Natural killer cell (primary cell): ENCODE measurements at places on chromosomes 7 and 10. TPM values are rescaled to one million over a fixed set of nuclear protein-coding genes. Genes with fewer than 3 reads are reported as not detected.

DNA sequence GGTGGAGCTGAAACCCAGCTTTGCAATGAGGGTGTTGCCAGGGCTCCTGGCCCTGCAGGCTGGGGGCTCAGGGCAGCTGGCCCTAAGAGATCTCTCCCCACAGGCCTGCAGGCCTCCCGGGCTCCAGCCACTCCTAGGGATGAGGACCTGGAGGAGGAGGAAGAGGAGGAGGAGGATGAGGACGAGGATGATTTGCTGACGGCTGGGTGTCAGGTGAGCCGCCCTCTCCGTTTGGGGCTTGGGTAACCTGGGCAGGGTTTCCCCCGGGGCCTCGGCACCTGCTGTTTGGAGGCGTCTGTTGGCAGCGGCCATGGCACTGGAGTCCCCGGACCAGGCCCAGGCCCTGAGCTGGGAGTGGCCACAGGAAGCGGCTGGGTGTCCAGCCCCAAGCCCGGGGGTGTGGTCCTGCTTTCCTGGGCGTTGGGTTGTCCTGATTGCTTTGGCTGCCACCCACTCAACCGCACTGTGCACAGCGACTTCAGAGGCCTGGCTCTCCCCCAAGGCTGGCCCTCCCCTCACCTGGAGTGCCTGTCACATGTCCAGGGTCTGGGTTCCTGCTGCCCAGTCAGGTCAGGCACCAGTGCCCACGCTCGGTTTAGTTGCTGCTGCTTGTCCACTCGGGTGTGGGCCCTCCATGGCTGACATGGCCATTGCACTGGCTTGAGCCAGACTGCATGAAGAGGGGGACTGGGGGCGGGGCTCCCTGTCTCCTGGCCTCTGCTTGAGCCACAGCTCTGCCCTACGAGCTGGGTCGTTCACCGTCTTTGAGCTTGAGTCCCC, 5.9 kb downstream of the ZNF316 start:
- DNase-seq = no peak

DNA sequence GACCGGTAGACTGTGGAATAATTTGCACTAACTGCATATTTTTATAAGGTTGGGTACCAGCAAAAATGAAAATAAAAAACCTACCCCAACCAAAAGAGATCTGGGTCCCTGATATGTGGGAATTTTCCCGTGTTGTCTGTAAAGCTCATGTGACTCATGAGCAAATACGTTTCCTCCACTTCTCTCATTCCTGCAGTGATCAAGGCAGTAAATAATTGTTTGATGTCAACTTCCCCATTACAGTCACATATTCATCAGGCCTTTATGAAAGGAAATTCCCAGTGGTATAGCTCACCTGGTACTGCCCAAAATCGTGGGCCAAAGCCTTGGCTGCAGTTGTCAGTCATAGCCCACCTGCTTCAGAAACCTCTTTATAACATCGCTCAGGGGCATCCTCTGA, 166.0 kb upstream of the ANK3 start:
- DNase-seq = no peak

DNA sequence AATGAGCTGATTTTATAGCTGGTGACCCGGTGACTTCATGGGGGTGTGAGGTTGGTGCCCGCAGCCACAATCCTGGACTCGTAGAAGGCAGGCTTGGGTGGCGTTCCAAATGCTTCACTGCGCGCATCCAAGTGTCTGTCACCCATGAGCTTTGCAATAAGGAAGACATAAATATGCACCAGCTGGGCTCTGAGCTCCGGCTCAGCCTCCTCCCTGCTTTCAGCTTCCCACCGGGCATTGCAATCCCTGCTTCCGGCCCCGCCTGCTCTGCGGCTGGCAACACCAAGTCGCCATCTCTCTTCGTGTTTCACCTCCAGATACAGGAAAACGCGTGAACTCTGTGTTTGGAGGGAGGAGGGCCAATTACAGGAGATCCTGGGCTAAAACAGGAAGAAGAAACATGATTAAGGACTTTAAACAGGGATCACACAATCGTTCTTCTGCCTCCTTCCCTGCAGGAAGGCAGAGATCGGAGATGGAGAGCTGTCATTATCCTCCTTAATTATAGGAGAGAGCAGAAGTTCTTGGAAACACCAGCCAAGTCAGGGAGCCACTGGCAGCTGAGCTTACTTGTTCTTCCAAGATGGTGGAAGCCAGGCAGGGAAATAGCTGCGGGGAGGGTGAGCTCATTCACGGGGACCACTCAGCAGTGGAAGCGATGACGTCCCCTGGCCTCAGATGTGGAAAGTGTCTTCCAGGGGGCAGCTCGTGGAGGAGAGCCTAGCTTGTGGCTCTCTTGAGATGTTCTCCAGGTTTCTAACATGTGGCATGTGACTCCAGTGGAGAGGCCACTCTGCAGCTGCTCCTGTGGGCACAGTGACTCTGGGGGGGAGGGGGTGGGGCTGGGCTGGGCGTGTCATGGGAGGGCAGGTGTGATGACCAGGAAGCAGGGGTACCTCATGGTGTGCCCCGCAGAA, 134.9 kb downstream of the CAMK1D start:
- no peak for DNase-seq

GRCh38 chr10:22345301-22346095, at the start of gene SPAG6:
TSS of gene SPAG6 (plus strand) at chr10:22345496. CDS start at chr10:22345612, 116 bp downstream.
- peak; percentile 67 for DNase-seq

- DNase-seq = no peak
Measured at GRCh38 chr7:22094413-22095342, 149.0 kb upstream of the CDCA7L start.

TFPI2 gene
- not detected for total RNA-seq
